Retina (tissue), 1 donor: ENCODE measurements at places on chromosomes 1 and 21.

GRCh38 chr1:71919811-71920509 lies 362.4 kb downstream of the NEGR1 start:
- DNase-seq: no peak

DNA sequence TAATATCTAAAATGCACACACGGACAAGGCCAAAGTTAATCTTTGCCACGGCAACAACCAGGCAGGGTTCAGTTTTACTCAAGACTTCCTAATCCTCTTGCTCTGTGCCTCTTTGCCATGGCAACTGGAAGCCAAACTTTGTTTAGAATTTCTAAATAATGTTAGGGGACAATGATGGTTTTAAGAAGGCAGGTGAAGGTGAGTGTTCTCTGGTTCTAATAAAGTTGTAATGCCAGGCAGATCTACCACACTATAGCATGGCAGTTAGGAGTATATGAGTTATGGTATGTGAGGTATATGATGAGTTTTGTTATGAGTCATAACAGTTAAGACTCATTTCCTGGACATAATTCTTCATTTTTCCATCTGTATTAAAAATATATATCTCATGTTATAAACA lies 2.7 kb downstream of the PTPRC start:
- DNase-seq: no peak

DNA sequence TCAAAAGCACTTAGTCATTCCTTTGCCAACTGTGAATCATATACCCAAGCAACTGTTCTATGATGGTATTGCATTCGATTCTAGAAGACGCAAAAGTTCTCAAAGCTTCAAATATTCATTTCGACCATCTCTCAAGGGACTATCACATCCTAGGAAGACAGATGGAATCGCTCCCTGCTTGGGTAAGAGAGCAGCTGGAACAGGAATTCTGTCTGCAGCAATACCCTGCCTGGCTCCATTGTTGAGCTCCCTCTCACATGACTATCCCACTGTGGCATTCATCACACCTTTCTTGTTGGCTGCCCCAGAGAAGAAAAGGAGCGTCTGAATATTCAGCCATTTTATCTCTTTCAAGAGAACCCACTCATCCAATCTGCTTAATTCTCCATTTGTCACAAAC lies 397.7 kb downstream of the NTNG1 start:
- no peak for DNase-seq

GRCh38 chr1:18670868-18671225 lies 40.2 kb downstream of the PAX7 start:
- no peak for DNase-seq

DNA sequence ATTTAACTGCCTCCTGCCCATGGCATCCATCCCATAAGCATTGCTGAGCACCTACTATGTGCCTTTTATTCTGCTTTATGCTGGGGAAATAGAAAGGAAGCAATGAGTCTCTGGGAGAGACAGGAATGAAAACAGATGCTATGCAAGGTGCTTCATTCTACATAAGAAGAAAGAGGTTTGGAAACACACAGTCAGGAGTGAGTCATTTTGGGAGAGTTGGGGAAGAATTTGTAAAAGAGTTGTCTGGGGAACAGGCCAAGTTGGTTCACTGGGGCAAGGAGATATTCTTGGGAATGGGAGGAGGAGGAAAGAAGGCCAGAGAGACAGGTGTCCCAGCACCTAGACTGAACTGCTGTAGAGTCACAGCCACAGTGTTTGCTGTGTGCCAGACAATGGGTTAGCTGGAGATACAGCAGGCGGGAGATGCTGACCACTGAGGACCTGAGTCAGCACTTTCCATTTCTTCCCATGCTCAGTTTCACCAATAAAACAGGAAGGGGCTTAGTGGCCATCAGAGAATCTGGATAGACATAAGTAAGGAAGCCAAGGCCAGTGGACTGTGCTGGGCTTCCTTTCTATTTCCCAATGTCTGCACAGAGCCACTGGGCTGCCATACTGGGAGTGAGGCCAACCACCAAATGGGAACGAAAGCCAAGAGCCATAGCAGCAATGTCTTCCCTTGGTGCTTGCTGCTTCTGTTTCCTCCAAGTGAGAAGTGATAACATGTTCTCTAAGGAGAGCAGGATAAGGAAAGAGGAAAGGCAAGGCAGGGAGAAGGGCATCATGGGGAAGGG lies 187.7 kb upstream of the USP24 start:
- no peak for DNase-seq
